RCC 7860 (cell line): ENCODE measurements at places on chromosomes 16 and 17.

DNA sequence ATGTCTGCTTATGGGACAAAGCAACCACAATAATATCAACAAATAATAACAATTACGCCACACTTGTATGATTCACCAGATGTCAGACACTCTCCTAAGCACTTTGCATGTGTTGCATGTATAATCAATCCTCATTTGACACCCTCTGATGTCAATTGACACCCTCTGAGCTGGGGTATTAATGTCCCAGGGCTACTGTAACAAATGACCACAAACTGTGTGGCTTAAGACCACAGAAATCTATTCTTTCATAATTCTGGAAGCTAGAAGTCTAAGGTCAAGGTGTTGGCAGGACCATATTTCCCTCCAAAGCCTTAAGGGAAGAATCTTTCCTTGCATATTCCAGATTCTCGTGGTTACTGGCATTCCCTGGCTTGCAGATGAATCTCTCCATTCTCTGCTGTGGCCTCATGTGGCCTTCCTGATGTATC, 112.7 kb downstream of the NPIPB5 start:
- no peak for DNase-seq

DNA sequence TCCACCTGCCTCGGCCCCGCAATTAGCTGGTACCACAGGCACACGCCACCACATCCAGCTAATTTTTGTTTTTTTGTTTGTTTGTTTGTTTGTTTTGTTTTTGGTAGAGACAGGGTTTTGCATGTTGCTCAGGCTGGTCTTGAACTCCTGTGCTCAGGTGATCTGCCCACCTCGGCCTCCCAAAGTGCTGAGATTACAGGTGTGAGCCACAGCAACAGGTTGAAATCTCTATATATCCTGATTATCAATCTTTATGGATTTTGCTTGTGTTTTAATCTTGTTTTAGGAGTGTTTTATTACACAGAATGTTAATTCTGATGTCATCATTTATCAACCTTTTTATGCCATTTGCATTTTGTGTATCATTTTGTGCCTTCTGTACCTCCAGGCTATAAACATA, 48.2 kb downstream of the RAB11FIP4 start:
- no peak for DNase-seq

- no peak for DNase-seq
These were observed 63.8 kb upstream of the RCVRN start for GRCh38 chr17:9968881-9969280.

- DNase-seq = no peak
These were observed 18.2 kb upstream of the IL17C start for GRCh38 chr16:88619859-88620815.

- DNase-seq = no peak
These were observed 16.2 kb downstream of the SREBF1 start for GRCh38 chr17:17820463-17821158.

DNA sequence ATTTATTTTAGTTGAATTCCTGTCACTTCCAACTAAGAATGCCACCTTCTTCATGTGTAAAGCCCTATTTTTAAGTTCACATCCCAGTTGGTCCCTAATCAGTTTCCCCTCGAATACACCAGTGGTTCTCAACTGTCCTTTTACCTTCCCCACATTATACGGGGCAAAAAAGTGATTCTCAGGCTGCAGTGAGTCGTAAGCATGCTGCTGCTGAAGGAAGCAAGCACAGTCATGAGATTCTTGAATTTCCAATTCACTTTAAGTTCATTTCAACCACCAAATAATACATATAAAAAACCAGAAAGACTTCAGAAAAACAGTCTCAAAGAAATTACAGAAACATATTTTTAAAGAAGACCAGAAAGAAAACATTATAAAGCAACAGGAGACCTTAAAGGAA, 47.9 kb downstream of the UBE2G1 start:
- DNase-seq = no peak

DNA sequence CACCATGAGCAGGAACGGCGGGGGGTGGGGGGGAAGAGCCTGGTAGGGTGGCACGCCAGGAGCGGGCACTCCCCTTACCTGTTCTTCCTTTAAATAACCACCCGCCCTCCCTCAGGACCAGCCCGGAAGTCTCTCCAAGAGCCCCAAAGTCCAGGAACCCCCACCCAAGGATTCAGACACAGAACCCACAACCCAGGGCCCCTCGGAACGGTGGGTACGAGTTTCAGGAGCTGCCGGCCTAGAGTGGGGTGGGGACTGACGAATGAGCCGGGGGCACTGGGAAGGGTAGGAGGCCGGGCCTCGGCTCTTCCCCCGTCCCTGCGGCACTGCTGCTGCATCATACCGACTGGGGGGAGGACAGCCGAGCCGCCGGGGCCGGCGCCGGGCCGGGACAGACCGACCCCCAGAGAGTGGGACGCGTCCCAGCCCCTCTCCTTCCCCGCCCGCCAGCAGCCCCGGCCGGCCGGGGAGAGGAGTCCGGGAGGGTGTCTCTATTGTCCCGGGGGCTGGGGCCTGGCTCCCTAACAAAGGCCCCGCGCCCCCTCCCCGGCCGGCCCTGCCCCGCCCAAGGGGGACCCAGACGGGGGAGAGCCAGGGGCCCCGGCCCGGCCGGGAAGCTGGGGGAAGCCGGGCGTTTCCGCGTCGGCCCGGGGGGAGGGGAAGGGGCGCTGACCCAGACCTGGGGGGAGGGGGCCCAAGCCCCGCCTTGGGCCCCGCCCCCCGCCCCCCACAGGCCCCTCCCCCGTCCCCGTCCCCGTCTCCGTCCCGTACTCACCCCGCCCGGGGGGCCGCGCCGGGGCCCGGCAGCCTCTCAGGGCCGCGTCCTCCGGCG, 747 bp downstream of the ATXN7L3 start:
- peak; percentile 12 for DNase-seq

- DNase-seq = no peak
These were observed 4.7 kb upstream of the NUDT16L1 start for GRCh38 chr16:4688674-4689045.

DNA sequence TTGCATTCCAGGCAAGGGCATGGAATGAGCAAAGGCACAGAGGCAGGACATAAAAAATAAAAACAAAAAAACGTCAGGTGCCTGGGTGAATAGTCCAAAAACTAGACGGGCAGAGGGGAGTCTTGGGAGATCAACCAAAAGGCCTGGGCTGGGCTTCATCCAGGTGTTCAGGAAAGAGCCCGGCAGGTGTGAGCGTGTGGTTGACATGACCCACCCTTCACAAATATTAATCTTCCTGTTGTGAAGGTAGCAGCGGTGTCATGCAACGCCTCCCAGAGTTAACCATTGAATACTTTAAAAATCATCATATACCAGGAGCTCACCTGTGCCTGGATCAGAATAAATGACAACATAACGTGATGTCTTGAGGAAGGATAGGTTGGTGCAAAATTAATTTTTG, 90.6 kb downstream of the USP22 start:
- no peak for DNase-seq

DNA sequence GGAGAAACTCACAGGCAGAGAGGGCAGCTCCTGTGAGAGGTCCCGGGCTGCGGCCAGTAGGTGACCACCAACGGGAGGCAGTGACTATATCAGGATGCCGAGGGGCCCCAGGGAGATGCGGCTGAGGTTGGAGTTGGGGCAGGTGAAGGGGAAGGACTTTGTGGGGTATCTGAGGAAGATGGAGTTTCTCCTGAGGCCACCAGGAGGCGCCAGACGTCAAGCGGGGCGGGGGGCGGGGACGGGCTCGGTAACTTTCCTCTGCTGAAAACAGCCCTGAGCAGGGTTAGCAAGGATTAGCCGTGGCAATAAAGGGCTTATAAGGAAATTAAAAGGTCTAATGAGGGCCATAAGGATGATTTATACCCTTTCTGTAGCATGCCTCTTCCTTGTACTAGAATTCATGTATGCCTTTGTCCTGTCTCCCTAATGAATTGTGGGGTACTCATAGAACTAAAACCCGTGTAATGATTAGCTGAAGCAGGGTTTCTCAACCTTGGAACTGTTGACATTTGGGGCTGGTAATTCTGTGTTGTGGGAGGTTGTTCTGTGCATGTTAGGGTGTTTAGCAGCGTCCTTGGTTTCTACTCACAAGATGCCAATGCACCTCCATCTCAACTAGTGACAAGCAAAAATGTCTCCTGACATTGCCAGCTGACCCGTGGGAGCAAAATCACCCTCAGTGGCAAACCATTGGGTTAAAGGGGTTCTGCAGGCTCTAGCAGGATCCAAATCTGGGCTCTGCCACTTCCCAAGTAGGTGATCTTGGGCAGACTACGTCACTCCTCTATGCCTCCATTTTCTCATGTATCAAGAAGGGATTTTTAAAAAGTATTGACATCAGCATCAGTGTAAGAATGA, 74.8 kb upstream of the GRIN2A start:
- no peak for DNase-seq

GRCh38 chr17:9132944-9133610, 111.8 kb downstream of the NTN1 start:
- DNase-seq = no peak

- DNase-seq = no peak
These were observed 629 bp downstream of the GEMIN4 start for GRCh38 chr17:751269-752001.

DNA sequence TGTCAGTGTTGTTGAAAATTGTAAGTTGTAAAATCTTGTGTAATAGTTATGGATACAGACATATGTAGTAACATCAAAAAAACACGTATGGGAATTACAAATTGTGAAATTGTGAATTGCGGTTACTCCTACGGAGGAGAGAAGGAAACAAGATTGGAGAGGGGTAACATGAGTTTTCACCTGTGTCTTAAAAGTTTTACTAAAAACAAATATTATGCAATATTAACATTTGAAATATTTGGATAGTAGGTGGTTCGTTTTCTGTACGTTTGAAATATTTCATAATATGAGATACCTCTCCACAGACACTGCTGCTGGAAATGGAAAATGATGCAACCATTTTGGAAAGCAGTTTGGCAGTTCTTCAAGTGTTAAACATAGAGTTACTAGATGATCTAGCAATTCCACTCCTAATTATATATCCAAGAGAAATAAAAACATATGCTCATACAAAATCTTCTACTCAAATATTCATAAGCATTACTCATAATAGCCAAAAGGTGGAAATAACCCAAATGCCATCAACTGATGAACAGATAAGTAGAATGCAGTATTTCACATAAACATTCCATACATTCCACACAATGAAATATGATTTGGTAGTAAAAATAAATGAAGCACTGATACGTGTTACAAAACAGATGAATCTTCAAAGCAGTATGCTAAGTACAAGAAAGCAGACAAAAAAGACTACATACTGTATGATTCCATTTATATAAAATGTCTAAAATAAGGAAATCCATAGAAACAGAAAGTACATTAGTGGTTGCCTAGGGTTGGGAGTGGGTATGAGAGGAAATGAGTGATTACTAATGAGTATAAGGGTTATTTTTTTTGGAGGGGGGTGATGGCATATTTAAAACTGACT, 40.7 kb upstream of the ABCA10 start:
- DNase-seq = no peak

- no peak for DNase-seq
These were observed 18.2 kb upstream of the ABR start for GRCh38 chr17:1197781-1198490.

DNA sequence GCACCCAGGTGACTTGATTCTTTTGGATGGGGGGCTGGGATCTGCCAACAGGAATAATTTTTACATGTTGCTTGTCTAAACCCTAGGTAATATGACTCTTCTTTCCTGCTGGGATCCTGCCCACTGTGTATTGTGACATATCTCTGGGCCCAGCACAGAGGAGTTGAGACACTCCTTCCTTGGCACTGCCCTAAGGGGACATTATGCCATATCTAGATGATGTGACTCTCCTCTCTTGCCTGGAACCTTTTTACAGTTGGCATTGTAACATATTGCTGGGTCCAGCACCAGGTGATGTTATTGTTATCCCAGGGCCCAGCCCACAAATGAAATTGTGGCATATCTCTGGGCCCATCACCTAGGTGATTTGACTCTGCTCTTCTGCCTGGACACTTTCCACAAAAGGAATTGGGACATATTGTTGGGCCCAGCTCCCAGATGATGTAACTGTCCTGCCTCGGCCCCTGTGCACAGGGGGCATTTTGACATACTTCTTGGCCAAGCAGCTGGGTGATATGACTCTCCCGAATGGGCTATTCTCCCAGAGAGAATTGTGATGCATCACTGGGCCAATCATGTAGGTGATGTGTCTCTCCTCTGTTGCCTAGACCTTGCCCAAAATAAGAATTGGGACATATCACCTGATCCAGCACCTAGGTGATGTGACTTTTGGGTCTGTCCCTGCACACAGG, 1837.7 kb downstream of the TP53TG3F start:
- no peak for DNase-seq

DNA sequence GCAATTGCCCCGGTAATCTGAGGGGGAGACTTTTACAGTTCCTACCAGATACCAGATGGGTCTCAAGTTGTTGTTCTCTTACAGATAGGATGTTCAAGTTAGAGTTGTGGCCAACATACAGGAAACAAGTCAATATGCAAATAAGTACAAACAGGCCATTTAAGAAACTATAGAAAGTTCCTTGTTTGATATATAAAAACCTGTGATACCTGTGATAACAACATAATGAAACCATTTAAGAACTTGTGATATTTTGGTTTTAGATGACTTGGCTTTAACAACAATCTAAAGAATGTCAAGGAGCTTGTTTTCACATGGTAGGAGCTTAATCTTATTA, 16.8 kb downstream of the CDR2 start:
- no peak for DNase-seq

DNA sequence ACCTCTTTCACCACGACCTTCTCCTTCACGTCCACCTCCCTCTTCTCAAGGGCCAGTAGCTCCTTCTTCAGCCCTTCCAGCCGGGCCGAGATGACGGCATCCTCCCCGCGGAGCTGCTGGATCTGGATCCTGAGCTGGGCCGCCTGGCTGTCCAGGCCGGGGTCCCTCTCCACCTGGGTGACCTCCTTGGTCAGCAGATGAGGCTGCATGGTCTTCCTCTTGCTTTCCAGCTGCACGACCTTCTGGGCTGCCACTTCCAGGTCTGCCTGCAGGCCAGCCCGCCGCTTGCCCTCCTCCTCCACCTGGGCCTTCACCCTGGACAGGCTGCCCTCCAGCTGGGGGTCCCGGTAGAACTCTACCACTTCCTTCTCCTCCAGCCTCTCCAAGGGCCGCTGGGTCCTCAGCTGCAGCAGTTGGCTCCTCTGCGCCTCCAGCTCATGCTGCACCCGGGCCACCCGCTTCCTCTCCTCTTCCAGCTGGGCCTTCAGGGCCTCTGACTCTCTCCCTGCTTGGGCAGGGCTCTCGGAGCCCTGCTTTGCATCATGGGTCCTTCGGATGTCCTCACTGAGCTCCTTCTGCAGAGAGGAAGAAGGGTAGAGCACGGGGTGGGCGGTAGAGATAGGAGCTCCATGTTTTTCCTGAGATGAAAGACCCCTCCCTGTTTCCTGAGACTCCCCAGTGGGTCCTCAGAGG, 9.5 kb downstream of the CDK3 start:
- no peak for DNase-seq

GRCh38 chr17:54524501-54524900, 376.2 kb upstream of the TOM1L1 start:
- DNase-seq = no peak

DNA sequence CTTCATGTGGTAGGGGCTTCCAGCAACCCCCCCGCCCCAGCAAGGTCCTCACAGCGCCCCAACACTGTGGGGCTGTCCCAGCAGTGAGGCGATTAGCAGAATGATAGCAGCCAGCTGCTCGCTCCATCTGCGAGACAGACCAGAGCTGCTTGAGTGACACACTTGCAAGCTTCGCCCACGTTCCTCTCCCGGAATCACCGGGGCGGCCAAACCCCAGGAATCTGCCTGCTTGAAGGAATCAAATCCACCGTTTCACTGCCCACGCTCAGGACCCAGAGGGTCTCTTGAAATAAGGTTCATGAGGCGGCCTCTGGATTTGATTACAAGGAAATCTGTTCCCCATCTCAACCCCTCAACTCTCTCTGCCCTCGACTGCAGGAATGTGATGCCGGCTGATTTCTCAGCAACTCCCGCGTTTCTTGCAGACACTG, 356.0 kb downstream of the C16orf95 start:
- no peak for DNase-seq

- no peak for DNase-seq
These were observed 11.2 kb upstream of the SLC47A2 start for GRCh38 chr17:19727501-19728078.
